ENCODE measurements at places on chromosomes 6 and 20.

GRCh38 chr6:90648873-90649272 lies 62.0 kb upstream of the MAP3K7 start:
- DNase-seq, result peak; percentile 11

DNA sequence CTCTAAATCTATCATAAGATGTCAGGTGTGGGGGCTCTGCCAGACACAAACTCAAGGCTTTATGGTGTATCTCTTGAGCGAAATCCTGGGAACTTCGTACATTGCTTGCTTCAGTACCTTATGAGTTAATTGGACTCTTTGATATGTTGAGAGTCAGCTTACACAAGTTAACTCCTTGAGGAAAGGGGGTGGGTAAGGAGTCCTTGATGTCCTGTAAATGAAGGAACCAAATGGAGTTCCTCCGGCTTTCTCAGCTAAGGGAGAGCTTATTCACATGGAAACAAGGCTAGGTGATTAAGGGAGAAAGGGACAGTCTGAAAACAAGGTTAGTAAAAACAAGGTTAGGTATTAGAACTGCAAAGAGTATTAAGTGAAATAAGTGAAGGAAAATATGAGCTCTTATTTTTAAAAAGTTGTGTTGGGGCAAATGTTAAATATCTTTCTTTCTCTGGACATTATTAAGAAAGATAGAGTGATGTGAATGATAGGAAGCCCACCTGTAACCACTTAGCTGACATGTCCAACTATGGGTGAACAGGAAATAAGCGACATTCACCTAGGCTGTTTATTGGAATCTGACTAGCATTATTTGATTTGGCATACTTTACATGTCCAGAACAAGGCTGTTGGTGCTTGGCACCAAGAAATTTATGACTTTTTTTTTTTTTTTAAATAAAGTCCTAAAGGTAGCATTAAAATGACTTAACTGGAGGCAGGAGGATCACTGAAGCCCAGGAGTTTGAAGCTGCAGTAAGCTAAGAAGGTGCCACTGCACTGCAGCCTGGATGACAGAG lies 26.5 kb downstream of the GTF2H5 start:
- no peak for DNase-seq

- no peak for DNase-seq
These were observed 145.3 kb upstream of the ECI2 start for GRCh38 chr6:4280707-4281106.

- no peak for DNase-seq
These were observed 47.9 kb downstream of the KCNK5 start for GRCh38 chr6:39181333-39181732.

DNA sequence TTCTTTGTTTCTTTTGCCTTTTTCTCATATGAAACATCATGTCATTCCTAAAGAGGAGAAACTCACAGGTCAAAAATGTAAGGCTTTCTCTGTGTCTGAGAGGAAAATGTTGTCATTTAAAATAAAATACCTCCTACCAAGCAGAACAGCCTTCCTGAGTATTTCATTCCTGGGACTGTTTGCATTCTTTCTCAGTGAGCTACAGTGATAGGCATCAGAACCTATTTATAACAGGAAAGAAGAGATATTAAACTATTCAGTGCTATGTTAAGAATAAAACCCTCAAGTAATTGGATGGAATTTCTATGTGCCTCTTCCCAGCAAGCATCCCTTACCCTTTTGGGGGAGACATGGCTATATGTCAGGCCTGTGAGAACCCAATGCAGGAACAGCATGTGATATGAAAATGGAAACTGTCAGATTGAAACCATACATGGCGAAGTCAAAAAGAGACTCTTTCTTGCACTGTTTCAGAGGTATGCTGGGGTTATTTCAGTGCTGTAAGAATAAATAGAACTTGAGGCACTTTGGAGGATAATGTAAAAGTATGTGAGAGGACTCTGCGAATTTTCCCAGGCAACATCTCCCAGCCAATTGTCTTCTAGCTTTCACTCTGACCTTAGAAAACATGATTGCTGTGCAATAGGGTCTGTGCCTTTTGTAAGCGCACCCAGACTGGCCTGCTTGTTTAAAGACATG lies 133.8 kb upstream of the CCN2 start:
- no peak for DNase-seq

DNA sequence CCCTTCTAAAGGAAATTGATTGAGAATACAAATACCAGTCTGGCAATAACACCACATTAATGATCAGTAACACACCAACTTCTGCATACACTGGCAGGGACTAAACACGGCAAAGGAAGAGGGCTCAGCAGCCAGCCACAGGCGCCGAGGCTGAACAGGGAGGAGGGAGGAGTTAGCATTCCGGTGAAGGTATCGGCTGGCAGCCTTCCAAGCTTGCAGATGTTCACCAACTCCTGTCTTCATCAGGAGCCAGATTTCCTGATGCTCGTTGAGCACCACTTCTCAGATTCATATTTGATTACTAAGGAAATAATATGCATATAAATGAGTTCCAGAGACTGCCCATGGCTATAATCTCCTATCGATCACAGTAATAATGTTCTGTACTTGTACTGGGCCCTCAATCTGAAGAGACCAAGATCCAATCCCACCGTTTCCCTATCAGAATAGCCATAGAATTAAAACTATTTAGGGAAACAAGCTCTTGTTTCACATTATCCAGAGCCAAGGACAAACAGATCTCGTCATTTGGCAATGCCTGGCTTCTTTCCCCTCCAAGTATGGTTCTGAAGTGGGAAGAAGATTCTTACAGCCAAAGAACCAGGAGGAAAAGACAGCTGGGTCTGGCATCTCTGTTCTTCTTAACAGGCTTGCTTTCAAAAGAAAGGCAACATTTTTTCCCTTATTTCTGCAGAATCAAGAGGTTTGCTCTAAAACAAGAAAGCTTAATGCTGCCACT lies 42.2 kb downstream of the GFOD1 start:
- peak; percentile 85 for DNase-seq

GRCh38 chr6:150008588-150008987 lies 16.7 kb downstream of the RAET1L start:
- DNase-seq, result no peak

GRCh38 chr6:37005827-37006567 lies 542 bp downstream of the FGD2 start:
- no peak for DNase-seq

- DNase-seq, result no peak
These were observed 300.2 kb upstream of the SYNCRIP start for GRCh38 chr6:85942844-85943243.

- peak; percentile 51 for DNase-seq
These were observed 4.6 kb upstream of the SOX18 start for GRCh38 chr20:64053841-64054661.

DNA sequence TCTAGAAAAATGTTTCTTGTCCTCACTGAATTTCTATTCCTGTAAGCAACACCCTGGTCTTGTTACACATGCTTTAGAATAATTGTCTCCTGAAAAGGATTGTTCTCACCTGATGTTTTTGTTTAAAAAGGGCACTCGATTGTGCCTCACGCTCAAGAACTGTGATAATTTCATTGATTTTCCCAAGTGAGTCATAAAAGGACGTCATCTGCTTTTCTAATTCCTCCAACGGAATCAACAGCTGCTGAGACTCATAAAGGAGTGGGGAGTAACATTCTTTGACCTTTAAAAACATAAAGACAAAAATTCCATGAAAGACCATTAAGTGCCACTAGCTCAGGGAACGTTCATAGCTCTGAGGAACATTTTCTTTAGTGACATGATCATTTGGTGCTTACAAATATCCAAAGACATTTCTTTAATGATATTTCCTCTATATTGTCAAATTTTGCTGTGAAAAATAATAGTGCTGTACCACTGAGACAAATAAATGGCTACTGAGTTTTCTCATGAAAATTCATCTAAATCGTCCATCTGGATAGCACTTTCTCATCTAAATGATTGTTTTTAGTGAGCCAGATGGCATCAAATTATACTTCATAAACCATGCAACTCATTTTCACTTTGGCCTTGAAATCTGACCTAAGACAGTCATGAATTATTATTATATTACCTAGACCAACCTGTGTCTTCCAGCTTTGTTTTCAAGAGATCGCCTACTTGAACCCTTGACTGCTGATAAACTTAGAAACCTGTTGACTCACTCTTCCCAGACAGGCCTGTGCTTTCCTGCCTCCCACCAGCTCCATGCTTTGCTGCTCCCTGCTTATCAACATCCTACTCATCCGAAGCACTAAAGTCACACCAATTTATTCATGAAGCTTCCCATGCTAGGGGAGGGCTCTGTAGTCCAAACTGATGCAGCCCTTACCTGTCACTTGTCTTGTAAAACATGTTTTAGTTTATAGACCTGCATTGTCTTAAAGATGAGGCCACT lies 178.2 kb downstream of the SYNE1 start:
- no peak for DNase-seq

DNA sequence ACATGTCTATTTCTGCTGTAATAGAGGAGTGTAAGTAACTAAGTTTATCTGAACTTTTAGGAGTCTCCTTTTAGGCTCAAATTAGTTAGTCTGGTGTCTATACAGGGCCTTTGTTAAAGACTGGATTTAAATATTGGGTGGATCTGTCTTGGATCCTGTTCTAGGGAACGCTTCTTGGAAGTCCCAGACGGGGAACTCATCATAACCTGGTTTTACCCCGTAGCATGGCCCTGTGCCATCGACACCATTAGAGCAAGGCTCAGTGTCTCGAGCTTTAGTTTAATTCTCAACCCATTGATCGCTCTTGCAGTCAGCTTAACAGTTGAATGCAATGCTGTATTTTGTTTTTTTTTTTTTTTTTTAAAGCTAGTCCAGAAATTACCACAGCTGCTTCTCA lies 89.9 kb downstream of the CARMIL1 start:
- no peak for DNase-seq

DNA sequence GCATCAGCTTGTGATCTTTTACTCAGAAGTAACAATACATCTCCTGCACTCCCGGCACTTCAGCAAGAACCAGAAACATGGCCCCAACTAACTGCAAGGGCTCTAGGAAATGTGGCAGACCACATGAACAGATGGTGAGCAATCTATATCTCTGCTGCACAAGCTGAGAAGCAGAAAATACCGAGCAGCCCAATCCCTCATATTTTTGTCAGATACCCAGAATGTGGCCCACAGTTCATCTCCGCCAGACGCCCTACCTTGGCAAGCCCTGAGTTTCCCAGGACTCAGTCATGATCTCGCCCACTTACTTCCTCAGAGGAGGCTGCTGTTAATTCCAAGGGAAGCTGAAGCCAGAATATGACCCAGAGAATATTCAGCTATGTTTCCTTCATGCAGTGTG lies 63.1 kb upstream of the PHACTR1 start:
- peak; percentile 82 for DNase-seq

- DNase-seq, result peak; percentile 18
These were observed 5.0 kb downstream of the TMEM239 start for GRCh38 chr20:2820896-2821869.

- no peak for DNase-seq
These were observed 585.5 kb upstream of the ADGRB3 start for GRCh38 chr6:68049562-68049961.

GRCh38 chr6:904994-905393 lies 212.1 kb upstream of the EXOC2 start:
- DNase-seq, result no peak

GRCh38 chr6:106910999-106911949 lies 63.3 kb downstream of the CD24 start:
- DNase-seq, result no peak

DNA sequence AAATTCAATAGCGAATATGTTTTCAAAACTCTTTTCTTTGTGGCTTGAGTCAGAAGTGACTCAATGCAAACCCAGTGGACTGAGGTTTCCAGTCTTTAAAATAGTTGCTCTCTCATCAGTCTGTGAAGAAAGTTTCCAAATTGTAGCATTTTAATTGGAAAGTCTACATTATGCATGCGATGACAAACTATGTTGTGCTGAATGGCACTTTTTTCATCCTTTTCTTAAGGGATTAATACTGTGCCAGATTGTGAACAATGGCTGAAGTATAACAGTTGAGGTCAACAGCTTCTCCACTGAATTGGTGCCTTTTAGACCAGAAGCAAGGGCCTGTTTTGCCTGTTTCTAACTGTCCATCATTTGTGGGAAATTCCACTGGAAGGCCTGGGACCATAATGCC lies 377.1 kb downstream of the BTBD9 start:
- no peak for DNase-seq

- DNase-seq, result no peak
These were observed 75.0 kb downstream of the IRF4 start for GRCh38 chr6:466564-466963.

GRCh38 chr6:48615041-48615440 lies 504.0 kb upstream of the PTCHD4 start:
- no peak for DNase-seq

DNA sequence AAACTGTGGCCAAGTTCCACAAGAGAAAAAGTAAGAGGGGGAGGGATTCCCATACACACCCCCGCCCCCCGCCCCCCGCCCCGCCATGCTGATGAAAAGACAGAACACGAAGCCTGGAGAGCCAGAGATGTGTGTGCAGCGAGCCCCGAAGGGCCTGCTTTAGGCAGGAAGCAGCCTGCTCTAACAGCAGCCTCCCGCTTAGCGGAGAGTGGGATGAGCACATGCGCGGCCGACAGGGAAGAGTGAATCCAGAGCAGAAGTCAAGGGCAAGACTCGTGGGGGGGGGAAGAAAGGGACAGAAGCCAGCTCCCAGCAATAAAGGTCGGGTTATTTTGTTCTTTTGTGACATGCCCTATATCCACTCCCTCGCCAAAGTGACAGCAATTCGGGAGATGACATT lies 67.2 kb upstream of the PTGIS start:
- DNase-seq, result no peak

GRCh38 chr6:165668951-165669350 lies 5.9 kb upstream of the PDE10A start:
- DNase-seq, result no peak

GRCh38 chr6:143375022-143375585 lies 75.4 kb downstream of the ADAT2 start:
- DNase-seq, result no peak

DNA sequence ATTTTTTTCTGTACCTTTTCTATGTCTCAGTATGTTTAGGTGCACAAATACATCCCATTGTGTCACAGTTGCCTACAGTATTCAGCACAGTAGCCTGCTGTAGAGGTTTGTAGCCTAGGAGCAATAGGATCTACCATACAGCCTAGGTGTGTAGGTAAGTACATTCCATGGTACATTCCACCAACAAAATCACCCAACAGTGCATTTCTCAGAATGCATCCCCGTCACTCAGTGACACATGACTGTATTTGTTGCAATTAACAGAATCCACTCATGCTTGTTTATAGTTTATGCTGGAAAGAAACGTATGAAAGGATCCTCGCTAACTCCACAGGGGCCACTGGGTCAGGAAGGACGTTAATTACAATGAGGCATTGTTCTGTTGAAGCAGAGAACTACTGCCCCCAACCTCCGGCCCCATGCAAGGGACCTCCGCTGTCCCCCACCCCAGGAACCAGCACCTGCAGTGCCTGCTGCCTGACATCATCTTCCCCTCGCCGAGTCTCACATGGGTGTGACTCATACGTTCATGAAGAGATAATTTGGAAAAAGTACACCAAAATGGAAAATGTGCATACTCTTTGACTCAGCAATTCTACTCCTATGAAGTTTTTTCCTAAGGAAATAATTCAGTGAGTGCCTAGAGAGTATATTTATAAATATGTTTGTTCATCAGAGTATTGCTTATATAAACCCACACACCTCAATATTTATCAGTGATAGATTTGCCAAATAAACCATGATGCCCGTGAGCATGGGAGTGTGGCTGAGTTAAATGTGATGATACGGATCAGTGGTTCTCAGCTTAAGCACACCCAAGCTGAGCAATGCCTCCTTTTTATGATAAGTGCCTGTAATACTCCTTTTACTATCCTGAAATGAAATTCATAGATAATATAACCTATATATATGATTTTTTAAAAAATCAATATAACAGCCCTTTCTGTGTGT lies 156.4 kb upstream of the ECI2 start:
- DNase-seq, result no peak

- DNase-seq, result peak; percentile 55
These were observed 128.5 kb downstream of the HFE start for GRCh38 chr6:26215585-26216358.

- DNase-seq, result no peak
These were observed 1075.5 kb downstream of the KHDRBS2 start for GRCh38 chr6:61210549-61210948.

Data from common myeloid progenitor, CD34-positive (primary cell).